ENCODE measurements at places on chromosomes 13 and 19.
A peak's percentile ranks its signal among the peaks of the same experiment; 100 is the strongest.

GRCh38 chr13:42396501-42396900, 124.5 kb downstream of the AKAP11 start:
- peak; percentile 87 for DNase-seq

DNA sequence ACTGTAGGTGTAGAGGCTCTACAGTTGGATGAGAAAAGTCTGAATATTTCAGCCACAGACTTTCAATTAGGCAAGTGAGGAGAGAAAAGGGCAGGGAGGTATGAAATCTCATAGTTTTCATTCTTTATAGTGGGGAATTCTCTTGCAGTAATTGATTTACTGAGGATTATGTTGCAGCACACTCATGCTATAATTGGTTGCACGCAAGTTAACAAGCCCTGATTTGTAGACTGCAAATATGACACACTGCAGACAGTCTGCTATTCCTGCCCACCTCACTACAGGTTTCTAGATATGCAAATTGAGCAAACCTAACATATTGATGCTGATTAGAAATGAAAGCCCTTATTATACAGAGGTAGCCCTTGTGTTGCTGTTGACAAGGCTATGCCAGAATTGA, 139.4 kb downstream of the LHFPL6 start:
- no peak for DNase-seq

GRCh38 chr13:76790980-76791819, 95.0 kb downstream of the KCTD12 start:
- no peak for DNase-seq

DNA sequence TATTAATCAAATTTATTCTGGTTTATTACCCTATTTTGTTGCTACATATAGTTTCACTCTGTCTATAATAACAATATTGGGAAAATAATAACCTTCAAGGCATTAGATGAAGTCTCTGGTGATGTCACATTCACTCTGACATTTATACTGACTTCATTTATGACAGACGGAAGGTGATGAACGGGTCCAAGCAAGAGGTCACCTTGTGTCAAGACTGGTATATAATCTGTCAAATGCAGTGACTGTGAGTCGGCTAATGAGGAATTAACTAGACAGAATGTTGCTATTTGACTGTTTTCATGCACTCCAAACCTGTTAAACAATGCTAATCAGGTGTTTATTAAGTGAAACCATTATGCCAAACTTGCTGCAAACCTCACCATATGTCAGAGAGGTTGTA, 800.5 kb upstream of the KLHL1 start:
- no peak for DNase-seq

GRCh38 chr13:97125810-97126738, 96.1 kb upstream of the MBNL2 start:
- no peak for DNase-seq

DNA sequence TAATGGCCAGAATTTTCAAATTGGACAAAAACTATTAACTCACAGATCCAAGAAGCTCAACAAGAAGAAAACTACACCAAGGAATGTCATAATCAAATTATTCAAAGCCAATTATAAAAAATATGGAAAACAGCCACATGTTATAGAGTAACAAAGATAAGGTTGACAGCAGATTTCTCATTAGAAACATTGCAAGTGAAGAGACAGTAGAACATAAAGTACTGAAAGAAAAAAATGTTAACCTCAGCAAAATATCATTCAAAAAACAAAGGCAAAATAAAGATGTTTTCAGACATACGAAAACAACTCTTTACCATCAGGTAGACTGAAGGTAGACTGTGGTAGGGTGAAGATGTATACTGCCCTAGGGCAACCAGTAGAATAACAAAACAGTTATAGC, 83.4 kb downstream of the KCNRG start:
- no peak for DNase-seq

DNA sequence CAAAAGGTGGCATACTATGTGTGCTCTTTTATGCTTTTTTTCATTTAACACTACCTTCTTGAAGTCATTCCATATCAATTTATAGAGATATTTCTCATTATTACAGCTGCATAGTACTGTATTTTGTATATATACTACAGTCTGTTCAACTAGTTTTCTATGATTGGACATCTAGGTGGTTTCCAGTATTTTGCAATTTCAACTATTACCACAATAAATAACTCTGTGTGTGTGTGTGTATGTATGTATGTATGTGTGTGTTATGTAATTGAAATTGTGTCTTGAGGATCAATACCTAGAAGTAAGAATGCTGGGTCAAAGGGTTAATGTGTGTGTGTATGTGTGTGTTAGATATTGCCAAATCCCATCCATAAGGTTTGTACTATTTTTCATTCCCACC, 7.0 kb downstream of the LPAR6 start:
- no peak for DNase-seq

GRCh38 chr13:58476206-58476918, 844.8 kb downstream of the PCDH17 start:
- DNase-seq, result no peak

GRCh38 chr19:52226652-52227051, 36.8 kb downstream of the PPP2R1A start:
- no peak for DNase-seq

GRCh38 chr19:18428787-18429674, 8.9 kb downstream of the ISYNA1 start:
- DNase-seq, result peak; percentile 92
